ENCODE measurements at places on chromosomes 1 and 21. TPM values are rescaled to one million over a fixed set of nuclear protein-coding genes. Genes with fewer than 3 reads are reported as not detected.
A peak's percentile ranks its signal among the peaks of the same experiment; 100 is the strongest.

DNA sequence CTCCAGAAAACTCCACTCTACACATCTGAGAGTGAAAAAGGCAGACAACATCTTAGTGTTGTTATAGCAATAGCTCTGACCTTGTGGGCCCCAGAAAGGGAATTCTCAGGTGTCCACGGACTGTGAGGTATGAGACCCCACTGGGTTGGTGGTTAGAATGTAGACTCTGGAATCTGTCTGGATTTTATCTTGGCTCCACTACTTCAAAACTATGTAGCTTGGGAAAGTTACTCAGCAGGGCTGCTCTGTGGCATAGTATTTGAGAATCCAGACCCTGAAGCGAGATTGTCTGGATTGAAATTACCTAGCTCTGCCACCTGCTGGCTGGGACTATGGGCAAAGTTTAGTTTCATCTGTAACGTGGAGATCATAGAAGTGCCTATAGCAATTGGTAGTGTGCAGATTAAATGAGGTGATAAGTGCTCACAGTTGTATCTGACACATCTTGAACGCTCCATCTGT lies 25.8 kb downstream of the PRDM2 start:
- DNase-seq, result peak; percentile 45

The YIPF1 gene
- 21.0 TPM for total RNA-seq

GRCh38 chr1:232423591-232423990 lies 206.3 kb downstream of the SIPA1L2 start:
- DNase-seq, result peak; percentile 46

The LYPD8 gene
- not detected for total RNA-seq

GRCh38 chr1:115706587-115707425 lies 61.7 kb downstream of the CASQ2 start:
- peak; percentile 89 for DNase-seq

GRCh38 chr1:180080439-180080838 lies 74.2 kb upstream of the QSOX1 start:
- no peak for DNase-seq

DNA sequence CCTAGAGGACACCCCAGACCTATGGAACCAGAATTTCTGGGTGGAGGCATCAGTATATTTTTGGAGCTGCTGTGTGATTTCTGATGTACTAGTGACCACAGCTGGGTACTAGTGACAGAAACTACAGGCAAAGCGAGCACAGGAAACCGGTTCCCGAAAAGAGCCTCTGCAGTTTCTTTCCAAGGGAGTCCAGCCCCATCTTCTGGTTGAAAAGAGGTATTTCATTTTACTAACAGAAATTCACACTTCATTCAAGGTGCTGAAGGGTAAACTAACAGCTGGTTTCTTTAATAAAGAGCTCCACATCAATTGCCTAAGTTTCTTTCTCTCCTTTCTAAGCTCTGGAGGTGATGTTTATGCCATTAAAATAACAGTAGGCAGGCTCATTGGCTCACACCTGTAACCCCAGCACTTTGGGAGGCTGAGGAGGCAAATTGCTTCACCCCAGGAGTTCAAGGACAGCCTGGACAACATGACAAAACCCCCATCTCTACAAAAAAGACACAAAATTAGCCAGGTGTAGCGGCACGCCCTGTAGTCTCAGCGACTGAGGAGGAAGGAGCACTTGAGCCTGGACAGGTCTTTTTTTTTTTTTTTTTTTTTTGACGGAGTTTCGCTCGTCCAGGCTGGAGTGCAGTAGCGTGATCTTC lies 22.0 kb downstream of the THAP3 start:
- peak; percentile 66 for DNase-seq

DNA sequence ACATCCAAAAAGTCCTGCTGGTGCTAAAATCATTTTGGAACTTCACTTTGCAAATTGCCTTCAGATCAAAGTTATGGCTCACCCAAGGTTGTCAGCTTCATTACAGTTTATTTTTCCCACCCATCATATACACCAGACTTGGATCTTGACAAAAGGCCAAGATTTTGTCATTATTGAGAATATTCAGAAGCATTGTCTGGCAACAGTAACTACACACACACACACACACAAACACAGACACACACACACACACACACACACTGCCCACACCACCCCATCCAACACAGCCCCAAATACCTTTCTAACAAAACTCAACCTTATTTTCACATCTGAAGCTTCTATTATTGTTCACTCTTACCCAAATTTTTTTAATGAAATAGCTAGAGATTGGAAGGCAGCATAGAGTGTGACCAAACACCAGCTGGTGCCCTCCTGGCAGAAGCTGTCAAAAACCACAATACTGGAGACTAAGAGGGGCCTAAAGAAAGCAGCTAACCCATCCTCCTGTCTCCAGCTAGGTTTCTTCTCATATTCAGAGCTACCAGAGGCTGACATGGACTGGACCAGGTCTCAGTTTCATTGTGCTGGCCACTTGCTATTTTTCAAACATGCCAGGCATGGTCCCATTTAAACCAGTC lies 139.1 kb upstream of the ZC3H11B start:
- DNase-seq, result no peak

The BSND gene
- not detected for total RNA-seq

The SERBP1 gene
- 433 TPM for total RNA-seq

GRCh38 chr1:239067058-239067457 lies 319.3 kb upstream of the CHRM3 start:
- no peak for DNase-seq

DNA sequence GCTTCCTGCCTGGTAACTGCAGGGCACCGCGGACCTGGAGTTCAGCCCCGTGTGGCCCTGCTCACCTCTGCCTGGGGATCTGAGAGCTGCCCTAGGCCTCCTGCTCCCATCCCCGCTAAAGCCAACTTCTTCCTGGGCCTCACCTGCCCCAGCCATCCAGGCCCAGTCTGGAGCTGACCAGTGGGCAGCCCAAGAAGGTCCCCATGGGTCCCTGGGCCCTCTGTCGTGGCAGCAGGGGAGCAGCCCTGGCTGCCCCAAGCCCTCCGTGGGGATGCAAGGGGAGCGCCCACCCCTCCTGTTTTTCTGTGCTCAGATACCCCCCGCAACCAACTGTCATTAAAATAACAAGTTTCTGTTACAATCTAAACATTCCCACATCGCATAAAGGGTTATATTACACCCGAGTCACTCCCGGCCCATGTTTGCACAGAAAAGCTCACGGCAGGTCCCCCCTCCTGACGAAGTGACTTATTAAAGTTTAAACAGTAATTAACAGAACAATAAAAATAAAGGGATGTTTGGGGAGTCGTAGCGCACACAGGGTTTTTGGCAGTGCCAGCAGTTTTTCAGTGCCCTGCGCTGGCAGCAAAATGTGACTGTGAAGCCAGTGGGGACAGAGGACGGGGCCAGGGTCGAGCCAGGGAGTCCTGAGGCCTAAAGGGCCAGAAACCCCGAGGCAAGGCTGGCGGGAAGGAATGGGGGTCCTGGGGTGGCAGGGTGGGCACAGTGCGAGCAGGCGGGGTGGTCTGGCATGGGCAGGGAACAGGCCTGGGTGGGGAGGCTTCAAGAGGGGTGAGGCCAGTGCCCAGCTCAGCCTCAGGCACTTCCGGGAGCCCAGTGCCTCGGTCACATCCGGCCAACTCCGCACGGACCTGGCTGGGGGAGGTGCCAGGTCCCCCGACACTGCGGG lies 121.5 kb downstream of the CASZ1 start:
- DNase-seq, result no peak

GRCh38 chr1:39776400-39776713 lies 5.2 kb upstream of the OXCT2 start:
- no peak for DNase-seq

DNA sequence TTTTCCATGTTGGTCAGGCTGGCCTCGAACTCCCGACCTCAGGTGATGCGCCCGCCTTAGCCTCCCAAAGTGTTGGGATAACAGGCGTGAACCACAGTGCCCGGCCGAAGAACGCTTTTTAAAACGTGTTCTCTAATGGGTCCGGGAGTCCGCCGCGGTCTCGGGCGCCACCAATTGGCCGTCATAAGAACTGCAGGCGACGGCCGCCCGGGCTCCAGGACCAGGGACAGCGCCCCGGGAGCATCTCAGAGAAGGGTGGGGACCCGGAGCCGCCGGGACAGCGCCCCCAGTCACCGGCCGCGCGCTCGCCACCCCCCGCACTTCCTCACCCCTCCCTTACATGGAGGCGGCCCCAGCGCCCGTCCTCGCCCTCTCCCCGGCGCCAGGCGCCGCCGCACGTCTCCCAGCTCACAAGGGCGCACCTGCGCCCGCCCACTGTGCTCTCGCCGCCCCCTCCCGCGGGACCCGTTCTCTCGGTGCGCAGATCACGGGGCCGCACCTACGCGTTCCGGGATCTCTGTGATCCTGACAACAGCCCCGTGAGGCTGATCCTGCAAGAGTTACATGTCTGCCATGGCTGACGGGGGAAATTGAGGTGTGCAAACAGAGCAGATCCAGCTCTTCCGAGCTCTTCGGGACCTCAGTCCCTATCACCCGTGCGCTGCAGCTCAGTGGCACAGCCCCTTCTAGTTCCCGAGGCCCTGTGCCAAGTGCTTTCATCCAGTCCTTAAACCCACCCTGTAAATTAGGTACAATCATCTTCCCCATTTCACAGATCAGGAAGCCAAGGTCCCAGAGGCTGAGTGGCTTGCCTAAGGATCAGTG lies 9.8 kb downstream of the RAP1GAP start:
- DNase-seq, result peak; percentile 69

DNA sequence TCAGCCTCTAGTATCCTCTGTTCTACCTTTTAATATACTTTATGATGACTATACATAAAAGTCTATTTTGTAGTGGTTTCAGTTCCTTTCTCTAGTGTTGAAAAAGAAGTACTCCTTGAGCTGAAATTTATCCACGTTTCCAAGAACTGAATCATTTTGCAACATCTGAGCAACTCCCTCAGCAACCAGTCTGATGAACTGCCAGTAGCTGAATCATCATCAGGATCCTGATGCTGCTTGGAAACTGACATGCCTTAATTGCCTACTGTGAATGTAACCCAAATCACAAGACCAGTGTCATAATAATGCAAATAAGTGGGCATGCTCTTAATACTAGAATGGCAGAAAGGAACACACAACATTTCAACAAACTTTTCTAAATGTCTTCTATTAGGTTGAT lies 103.3 kb downstream of the CYYR1 start:
- no peak for DNase-seq

DNA sequence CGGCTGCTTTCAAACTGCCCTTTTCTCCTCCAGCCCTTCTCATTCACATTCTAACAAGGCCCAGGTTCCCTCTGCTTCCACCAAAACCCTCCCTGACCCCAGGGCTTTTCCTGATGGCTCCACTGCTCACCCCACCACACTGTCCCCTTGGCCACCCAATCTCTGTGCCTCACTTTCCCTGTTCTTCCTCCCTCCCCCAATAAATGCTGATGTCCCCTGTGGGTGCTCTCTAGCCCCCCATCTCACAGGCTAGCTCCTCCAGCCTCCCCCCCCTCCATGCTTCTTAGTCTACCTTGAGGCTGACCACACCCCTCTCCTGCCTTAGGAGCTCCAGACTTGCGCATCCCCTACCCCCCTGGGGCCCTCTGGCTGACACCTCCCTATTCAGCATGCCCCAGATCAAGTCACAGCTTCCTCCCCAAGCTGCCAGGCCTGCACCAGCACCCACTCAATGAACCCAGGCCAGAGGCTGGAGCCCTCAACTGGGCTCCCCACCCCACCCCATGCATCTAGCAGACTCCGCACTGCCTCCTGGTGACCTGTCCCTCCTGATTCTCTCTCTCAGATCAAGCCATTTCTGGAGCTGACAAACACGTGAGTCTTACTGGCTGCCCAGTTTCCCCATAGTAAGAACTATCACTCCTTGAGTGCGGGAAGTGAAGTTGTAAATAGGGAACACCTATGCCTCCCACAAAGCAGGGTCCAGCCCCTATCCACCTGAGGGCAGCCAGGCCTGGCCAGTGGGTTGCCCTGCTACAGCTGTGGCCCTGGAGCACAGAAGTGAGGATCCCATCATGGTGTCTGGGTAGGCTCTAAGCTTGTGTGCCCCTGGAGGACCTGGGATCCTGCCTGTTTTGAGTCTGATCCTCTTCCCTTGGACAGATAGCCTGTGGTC lies 117.9 kb downstream of the DMRTB1 start:
- DNase-seq, result no peak

The ABCA4 gene
- not detected for total RNA-seq

DNA sequence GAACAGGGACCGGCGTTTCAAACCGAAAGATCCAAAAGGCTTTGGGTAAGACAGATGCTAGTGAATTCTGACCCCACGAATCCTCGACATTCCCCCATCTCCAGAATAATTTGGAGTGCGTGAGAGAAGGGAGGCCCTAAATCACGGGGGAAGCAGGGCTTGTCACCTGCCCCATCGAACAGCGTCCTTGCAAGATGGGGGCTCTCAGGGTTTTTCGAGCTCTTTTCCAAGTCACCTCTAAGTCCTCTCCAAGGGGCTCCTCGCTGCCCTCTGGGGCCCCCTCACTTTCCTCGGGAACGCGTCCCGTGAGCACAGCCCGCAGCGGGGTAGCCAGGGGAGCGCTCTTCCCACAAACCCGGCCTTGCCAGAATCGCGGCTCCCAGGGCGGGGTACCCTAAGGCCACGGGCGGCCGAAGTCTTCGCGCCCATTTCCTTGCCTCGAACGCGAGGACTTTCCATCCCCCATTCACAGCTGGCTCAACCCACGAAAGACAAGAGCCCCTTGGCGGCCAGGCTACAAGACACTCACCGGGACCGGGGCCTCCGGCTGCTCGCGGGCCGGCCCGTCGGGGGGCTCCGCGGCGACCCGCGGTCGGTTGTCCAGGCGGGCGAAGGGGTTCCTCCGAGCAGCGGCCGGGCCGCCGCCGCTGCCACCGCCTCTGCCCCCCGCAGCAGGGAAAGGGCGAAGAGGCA lies 546 bp downstream of the DONSON start:
- DNase-seq, result peak; percentile 41

Measured in cardiac muscle cell (in vitro differentiated cells and primary cell).